ENCODE measurements at places on chromosomes 1 and 21. TPM values are rescaled to one million over a fixed set of nuclear protein-coding genes. Genes with fewer than 3 reads are reported as not detected.

GRCh38 chr21:38669186-38669585 is 136.5 kb upstream of the ETS2 start:
- no peak for DNase-seq

GRCh38 chr1:194833111-194833510 is 1646.7 kb upstream of the B3GALT2 start:
- DNase-seq = no peak

DNA sequence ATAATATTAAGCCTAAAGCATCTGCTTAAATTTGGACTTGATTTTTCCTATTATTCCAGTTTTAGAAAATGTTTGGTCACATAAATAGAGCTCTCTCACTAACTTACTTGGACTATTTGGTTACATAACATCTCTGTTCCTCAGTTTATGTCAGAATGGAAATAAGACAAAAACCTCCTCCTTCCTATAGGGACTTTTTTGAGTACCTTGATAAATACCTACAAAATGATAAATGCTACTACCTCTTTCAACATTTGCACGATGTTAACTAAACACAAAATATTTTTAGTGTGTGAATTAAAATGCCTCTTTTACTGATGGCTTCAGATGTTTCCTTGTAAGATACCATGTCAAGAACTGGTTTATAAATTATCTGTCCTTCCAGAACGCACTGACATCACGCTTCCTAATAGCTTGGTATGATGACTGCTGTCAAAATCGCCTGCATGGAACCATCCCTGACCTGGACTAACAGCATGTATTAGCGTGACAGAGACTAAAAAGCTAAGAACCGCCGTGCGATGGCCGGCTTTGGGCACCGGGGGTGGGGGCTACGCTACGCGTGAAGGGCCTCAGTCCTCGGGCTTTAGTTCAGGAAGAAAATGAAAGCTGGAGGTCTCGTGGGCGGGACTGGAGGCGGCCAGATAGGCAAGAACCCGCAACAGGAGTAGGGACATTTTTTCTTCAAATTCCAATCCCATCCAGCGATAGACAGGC is 133.2 kb upstream of the BARHL2 start:
- peak; percentile 37 for DNase-seq

GRCh38 chr1:31148409-31148808 is 82.9 kb upstream of the PUM1 start:
- no peak for DNase-seq

- no peak for DNase-seq
These were observed 37.4 kb downstream of the CLCC1 start for GRCh38 chr1:108925920-108926319.

GRCh38 chr1:162855461-162856150 is 5.4 kb downstream of the CCDC190 start:
- no peak for DNase-seq

DNA sequence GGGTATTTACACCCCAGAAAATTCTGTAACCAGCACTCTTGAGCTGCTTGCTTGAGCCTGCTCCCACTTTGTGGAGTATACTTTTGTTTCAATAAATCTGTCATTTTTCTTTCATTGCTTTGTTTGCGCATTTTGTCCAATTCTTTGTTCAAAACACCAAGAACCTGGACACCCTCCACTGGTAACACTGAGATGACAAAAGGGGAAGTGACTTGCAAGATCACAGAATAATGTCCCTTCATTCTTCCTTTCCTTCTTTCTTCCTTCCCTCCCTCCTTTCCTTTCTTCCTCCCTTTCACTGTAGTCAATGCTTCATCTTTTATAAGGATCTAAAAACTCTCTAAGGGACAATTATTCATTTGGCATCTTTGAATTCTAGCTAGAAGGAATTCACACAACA is 134.5 kb upstream of the MAP1LC3C start:
- DNase-seq = no peak

DNA sequence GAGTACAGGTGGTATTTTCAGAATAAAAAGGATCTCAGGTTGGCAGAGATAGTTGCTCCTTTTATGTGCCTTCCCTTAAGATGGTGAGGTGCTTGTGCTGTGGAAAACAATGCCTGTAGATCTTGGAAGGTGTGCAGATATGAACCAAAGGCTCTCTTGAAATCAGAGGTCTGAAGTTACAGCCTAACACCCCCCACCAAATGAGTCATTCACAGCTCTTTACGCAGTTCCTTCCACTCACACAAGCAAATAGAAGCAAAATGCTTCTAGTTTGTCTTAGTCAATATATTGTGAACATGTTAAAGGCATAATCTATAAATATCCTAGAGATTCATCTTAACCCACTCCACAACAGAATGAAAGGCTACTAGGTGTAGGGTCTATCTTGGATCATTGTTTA is 128.9 kb upstream of the NR5A2 start:
- no peak for DNase-seq

- DNase-seq = no peak
These were observed 21.5 kb downstream of the FGGY start for GRCh38 chr1:59318271-59318860.

DNA sequence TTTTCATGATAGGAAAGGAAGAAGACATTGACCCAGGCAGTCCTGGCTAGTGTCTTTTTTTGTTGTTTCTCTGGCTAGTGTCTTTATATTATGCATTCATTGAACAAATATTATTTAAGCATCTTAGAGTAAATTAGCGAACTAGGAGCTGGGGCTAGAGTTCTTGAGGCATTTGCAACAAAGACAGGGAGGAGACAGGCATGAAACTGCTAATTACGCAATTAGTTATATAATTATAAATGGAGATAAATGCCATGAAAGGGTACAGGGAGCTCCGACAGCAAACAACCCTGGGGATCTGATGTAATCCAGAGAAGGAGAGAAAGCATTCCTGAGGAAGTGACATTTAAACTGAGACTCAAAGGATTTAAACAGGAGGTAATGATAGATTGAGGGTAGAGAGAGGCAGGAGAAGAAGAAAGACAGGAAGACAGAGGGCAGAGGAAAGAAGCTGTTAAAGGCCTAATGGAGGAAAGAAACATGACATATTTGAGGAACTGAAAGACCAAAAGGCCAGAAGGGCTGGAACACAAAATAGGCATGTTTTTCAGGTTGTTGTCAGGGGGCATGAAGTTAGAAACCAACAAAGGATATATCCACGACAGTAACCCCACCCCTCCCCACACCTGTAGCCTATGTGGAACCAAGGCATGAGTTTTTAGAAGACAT is 99.5 kb upstream of the GJB5 start:
- DNase-seq = no peak

DNA sequence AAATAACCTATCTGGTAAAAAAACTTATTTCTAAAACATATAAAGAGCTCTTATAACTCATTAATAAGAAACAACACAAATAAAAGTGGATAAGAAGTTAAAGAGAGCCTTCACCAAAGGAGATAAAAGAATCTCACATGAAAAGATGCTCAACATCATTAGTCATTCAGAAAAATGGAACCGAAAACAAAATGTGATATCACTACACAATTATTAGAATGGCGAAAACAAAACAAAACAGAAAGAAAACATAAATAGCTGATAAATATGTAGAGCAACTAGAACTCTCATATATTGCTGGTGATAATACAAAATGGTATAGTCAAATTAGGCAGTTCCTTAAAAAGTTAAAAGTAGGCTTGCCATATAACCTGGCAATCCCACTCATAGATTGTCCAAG is 1109.3 kb downstream of the PLA2G4A start:
- no peak for DNase-seq

GRCh38 chr1:38671221-38671620 is 188.4 kb downstream of the RRAGC start:
- no peak for DNase-seq

- DNase-seq = peak; percentile 82
These were observed 37.9 kb upstream of the RHOU start for GRCh38 chr1:228697207-228698016.

DNA sequence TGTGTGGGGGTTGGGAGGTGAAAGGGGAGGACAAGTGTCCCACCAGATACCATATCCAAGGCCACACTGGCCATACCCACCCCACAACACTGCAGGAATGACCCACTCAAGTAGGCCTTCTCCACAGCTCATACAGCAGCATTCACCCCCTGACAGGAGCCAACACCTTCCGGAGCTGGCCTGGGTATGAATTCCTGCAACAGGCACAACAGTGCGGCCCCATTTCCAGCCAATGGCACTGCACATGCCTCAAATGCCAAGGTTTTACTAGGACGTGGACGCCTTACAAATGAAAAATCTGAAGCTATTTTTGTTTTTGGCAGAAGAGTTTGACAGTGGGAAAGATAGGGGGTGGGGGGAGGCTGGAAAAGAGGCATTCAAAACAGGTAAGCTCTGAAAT is 2.0 kb downstream of the KCND3 start:
- peak; percentile 55 for DNase-seq

GRCh38 chr1:90210633-90211491 is 216.0 kb downstream of the ZNF326 start:
- DNase-seq = no peak

GRCh38 chr1:9404117-9404914 is 111.6 kb downstream of the SPSB1 start:
- DNase-seq = no peak

- no peak for DNase-seq
These were observed 312.9 kb downstream of the GRIK1 start for GRCh38 chr21:29626801-29627470.

- DNase-seq = no peak
These were observed 75.9 kb downstream of the IGSF21 start for GRCh38 chr1:18183533-18183932.

GRCh38 chr1:101257500-101258325 is 20.9 kb downstream of the S1PR1 start:
- DNase-seq = peak; percentile 36

DNA sequence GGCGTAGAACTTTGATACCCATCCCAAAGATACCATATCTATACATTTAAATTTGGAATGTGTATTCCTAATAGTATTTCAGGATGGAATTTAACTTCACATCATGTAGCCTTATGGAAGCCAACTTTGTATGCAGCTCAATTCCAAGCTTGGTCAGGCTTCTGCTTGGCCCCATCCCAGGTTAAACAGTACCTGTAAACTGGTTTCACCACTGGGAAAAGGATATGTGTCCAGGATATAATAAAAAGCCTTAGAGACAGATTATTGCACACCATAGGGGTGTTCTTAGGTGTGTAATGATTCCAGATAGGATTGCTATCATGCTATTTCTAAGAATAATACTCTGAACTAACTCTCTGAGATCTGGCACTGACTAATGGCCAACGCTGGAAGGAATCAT is 28.1 kb downstream of the ADAM30 start:
- DNase-seq = no peak

DNA sequence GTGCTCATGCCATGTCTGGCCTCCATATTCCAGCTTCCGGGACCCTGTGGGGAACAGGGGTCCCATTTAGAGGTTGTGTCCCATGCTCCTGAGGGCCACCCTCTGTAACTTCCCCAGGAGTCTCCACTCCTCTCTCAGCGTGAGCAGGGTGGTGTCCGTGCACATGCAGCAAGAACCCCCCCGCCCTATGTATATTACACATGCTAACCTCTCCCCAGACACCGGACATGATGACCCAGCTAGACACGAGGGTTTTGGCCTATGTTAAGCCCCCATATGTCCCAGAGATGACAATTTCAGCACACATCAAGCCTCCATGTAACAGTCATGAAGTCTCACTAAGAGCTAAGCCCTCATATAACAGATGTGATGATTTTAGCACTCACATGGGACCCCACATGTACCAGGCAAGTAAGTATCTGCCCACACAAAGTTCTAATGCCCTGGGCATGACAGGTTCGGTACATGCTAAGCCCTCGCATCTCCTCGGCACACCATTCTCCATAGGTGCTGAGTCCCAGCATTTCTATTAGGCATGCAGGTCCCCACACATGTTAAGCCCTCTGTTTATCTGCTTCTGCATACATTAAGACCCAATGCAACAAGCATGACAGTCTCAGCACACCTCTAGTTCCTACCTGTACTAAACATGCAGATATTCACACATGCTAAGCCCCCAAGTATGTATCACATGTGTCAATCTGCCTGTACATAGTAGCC is 7.1 kb downstream of the FHL3 start:
- no peak for DNase-seq

DNA sequence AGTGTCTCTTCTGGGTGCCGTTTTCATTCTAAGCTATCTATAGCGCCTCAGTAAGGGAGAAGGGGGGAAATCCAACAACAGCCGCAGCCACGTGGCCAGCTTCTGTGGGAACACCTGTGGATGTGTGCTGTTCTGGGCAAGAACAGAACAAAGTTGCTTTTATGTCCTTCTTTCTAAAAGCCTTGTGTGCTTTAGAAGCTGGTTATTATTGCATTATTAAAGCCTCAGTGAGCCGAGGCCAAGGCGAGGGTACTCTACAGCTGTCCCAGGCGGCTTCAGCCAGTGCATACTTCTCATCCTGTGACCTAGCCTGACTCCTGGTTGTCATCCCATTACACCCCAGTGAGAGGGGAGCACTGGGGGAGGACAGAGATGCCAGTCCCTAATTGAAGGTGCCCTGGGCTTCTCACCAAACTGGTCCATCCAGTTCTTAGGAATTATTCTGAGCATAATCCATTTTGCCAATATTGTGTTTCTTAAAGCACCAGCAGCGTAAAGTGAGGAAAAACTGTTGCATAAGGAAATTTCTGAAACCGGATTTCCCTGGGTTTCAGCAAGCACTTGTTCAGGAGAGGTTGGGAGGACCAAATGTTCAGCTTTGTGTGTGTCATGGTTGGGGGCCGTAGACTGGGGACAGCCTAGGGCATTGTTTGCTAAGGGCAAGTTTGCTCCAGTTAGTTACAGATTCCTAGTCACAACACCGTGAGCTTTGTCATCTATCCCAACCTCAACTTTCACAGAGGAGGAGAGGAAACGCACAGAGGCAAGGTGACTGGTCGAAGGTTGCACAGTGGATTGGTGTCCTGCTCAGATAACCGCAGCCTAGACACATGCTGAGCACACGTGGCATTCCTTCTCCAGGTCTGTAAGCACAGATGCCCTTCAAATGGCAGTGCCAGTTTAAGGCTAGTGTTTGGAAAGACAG is 61.0 kb upstream of the ATP1A1 start:
- no peak for DNase-seq

- DNase-seq = no peak
These were observed 445.1 kb downstream of the AJAP1 start for GRCh38 chr1:5099558-5099957.

GRCh38 chr1:99472893-99473292 is 173.0 kb upstream of the PALMD start:
- DNase-seq = no peak

Gene CADM3
- 6.3 TPM for total RNA-seq

Gene ADAM30
- total RNA-seq = not detected

Gene LDLRAD1
- not detected for total RNA-seq

Gene KCNJ9
- total RNA-seq = 0.06 TPM

Gene TNFRSF8
- total RNA-seq = 3.3 TPM

Gene SLC35E2B
- total RNA-seq = 15.3 TPM

Gene SPAG17
- 0.35 TPM for total RNA-seq

Gene LDLRAD2
- total RNA-seq = not detected

Gene HOOK1
- total RNA-seq = 8.3 TPM

Gene UROD
- 63.4 TPM for total RNA-seq

Gene JAM2
- total RNA-seq = 41.8 TPM

Gene CYP4B1
- 7.2 TPM for total RNA-seq

Gene GPR61
- not detected for total RNA-seq

Gene NPPB
- 368 TPM for total RNA-seq

Gene C1QTNF12
- 1.5 TPM for total RNA-seq

Gene OLFML3
- 36.2 TPM for total RNA-seq

All from left cardiac atrium (tissue), 4 donors.